Epithelial cell of proximal tubule (primary cell): ENCODE measurements at places on chromosomes 3 and 15. TPM values are rescaled to one million over a fixed set of nuclear protein-coding genes. Genes with fewer than 3 reads are reported as not detected.

DNA sequence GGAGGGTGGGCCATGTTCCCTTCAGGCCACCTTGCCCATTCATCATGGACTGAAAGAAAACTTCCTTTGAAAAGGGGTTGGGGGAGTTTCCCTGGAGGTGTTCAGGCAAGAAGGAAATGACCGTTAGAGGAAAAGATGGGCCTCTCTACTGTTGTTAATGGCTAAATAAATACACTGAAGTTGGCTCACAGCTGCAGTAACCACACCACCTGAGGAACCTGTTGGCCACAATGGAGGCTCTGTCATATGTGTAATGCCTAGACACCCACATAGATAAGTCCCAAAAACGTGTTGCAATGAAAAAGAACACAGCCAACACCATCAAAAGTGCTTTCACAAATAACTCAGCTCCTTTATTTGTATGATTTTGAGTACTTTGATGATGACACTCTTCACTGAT lies 38.2 kb upstream of the FAM3D start:
- no peak for DNase-seq

GRCh38 chr3:195868866-195869412 lies 39.4 kb downstream of the TNK2 start:
- no peak for DNase-seq

Gene RLBP1
- not detected in 2 replicates for total RNA-seq

DNA sequence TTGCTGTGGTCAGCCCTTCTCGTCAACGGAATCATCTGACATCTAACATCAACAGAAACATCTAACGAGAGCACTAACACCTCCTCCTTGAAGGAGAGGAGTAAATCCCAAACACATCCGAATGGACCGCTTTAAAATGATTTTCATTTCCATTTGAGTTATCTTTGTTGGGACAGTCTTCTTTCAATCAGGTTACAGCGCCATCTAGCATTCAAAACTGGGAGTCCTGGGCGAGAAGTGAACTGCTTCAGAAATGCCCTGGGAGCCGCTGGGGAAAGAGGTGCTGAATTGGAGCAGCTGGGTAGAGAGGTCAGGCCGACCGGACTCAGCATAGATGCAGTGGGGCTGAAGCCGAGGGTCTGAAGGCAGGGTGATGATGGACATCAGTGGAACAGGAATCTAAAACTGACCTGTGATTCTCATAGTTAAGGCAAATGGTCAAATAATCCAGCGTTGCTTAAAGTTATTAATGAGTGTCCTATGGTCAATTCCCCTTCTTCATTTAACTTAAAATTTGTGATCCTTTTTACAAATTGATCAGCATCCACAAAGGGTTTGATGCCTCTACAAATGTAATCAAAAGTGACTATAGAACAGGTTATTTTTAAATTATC lies 170.0 kb upstream of the NDN start:
- no peak for DNase-seq

Gene LXN
- 13.3 and 14.4 TPM in 2 replicates for total RNA-seq

Gene CYFIP1
- 104 and 119 TPM in 2 replicates for total RNA-seq

DNA sequence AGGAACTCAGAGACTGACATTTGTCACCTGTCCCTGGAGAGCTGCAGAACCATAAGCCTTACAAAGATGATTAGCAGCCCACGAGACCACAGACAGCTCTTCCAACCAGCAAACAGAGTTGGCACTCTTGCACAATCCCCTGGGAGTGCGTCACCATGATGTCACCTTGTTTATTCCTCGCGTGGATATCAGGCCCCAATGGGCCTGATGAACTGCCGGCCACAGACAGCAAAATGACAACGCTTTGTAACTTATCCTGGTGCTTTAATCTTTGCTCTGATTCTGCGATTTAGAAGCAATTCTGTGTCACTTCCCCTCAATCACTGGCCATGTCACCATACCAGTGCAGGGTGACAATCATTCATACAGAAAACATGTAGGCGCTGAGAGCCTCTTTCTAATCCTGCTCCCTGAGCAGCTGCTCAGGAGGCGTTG lies 89.2 kb downstream of the TAMM41 start:
- no peak for DNase-seq

DNA sequence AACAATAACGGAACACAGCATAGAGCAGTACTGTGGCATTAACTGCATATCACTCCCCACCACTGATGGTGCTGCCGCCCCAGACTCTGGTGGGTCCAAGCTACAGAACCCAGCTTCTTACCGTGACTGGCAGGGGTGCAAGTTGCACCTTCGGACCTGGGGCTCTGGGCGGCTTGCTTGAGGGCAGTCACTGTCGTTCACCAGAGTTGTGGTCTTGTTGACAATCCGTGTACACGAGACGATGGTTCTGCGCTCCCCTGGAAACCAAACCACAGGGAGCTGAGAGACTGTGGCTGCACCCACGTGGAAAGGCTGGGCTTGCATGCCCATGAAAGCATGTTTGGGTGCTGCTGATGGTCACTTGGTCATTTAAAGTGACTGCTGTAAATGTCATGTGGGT lies 293.0 kb downstream of the ADAMTS17 start:
- DNase-seq: no peak

Gene UBA7
- total RNA-seq: 2.4 and 12.2 TPM in 2 replicates

DNA sequence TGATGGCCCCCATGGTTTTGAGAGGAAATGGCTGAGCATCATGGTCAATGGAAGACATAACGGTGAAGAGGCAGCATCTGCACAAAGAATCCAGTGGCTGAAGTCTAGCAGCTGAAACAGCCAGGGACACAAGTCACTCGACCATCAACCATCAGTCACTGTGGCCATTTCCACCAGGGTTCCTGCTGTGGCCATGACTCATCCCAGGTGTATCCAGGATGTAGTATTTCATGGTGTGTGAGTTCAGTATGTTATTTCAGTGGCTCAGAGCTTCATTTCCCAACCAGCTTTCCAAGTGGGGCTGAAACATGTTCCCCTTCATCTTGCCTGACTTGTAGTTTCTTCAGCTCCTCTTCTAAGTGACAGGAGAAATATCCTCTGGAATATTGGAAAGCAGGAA lies 47.8 kb upstream of the WNT5A start:
- peak; percentile 45 for DNase-seq

Gene CKMT1B
- 2.9 and 4.3 TPM in 2 replicates for total RNA-seq

- DNase-seq: no peak
Measured at GRCh38 chr3:101963902-101964362, 114.6 kb downstream of the NFKBIZ start.

- DNase-seq: no peak
Measured at GRCh38 chr15:90870354-90871138, 2.2 kb downstream of the FURIN start.

Gene MESP2
- 1.1 and 2.5 TPM in 2 replicates for total RNA-seq

Gene TLR9
- not detected in 2 replicates for total RNA-seq

Gene ELL3
- 5.1 and 7.6 TPM in 2 replicates for total RNA-seq

Gene GXYLT2
- 1.6 and 2.8 TPM in 2 replicates for total RNA-seq

Gene ECE2
- total RNA-seq: not detected in 2 replicates

Gene WDR93
- total RNA-seq: not detected in 2 replicates

DNA sequence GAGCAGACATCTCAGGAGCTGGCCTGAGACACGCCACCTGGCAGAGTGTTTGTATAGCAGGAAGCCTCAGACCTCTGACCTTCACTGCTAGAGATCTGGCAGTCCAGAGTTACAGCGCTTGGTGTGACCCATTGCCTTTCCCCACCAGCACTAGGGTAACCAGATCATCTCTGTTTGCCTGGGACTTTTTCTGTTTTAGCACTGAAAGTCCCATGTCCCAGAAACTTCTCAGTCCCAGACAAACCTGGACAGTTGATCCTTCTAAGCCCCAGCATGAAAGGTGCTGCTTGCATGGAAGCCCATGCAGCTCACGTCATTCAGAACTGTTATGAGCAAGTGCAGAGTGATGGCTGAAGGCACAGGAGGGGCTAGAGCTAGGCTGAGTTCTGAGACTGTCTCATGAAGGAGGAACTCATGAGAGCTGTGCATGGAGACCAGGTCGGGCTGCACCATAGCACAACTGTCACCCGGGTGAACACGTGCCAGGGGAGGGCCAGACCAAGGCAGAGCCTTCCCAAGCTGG lies 18.2 kb upstream of the AHSG start:
- DNase-seq: no peak

DNA sequence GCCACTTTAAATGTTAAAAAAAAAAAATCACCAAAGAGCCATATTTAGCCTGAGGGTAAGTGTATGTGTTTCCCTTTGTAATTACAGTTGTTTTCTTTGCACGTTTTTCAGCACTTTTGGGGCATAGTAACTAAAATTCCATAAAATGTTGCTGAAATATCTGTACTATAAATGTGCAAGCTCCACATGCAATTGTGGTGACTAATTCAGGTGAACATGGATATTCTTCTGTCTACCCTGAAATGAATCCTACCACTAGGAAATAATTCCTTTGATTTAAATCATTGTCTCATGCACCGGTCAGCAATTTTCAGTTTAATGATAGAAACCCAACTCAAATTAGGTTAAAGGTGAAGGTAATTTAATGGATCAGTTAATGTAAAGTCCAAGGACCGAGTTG lies 13.1 kb upstream of the TFG start:
- DNase-seq: no peak

- no peak for DNase-seq
Measured at GRCh38 chr15:40746916-40747418, 8.1 kb downstream of the RMDN3 start.

GRCh38 chr3:158739078-158739477 lies 6.8 kb upstream of the RARRES1 start:
- DNase-seq: no peak

Gene ZNF860
- 0.29 and 3.2 TPM in 2 replicates for total RNA-seq

Gene DGKG
- total RNA-seq: 0.14 and 1.0 TPM in 2 replicates

- DNase-seq: no peak
Measured at GRCh38 chr3:126730376-126730775, 26.3 kb downstream of the CHCHD6 start.

DNA sequence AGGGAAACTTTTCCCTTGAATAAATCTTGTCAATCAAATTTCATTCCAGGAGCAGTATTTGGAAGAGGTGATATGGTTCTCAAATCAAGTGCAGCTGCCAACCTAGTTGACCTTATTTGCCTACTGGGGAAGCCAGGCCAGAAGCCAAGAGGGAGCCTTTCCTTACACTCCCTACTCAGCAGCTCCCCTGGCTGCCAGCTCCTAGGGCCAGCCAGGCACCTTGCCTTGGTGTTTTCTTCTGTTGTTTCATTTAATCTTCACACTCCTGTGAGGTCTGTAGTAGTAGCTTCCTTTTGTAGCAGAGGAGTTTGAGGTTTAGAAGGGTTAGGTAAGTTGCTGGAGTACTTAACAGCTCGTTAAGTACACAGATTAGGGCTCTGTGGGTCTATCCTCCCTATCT lies 22.6 kb downstream of the MKRN2OS start:
- DNase-seq: no peak

GRCh38 chr3:64121750-64122311 lies 98.5 kb upstream of the PSMD6 start:
- no peak for DNase-seq

DNA sequence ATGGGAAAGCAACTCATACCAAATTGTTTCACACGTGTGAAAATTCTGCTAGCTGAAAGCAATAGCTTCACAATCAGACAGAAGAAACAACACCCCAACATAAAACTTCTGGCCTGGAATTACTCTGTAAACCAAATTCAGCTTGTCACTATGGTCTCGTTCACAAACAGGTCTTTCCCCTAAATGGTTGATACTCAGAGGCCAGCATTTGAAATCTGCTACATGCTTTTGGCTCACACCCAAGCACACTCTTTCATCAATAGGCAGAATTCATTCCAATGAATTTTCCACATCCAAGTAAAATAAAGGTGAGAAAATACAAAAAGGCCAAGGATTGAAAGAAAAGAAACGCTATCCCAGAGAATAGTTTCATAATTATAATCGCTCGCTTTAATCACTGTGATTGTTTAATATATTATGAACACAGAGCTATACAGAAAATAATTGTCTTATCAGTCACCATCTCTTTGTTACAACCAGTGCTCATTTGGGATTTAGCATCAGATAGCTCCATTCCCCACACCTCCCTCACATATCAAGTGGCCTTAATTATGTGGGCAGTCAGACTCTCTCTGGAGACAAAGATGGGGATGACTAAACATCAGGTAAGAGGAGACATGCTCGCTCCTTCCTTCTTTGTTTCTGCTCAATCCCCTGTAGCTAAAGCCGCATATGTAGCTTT lies 503.8 kb upstream of the ARRDC4 start:
- DNase-seq: no peak

DNA sequence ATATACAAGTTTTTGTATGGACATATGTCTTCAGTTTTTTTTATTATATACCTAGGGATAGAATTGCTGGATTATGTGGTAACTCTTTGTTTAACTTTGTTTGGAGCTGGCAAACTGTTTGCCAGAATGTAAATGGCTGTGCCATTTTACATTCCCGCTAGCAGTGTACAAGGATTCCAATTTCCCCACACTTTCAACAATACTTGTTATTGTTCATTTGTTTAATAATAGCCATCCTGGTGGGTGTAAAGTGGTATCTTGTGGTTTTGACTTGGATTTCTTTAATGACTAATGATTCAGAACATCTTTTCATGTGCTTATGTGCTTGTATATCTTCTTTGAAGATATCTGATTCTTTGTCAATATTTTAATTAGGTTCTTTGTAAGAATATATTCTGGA lies 64.4 kb downstream of the ZNF609 start:
- no peak for DNase-seq

GRCh38 chr15:75631935-75632334 lies 6.4 kb upstream of the SNUPN start:
- DNase-seq: no peak
